Left cardiac atrium (tissue), 4 donors: ENCODE measurements at places on chromosomes 1 and 21. TPM values are rescaled to one million over a fixed set of nuclear protein-coding genes. Genes with fewer than 3 reads are reported as not detected.

DNA sequence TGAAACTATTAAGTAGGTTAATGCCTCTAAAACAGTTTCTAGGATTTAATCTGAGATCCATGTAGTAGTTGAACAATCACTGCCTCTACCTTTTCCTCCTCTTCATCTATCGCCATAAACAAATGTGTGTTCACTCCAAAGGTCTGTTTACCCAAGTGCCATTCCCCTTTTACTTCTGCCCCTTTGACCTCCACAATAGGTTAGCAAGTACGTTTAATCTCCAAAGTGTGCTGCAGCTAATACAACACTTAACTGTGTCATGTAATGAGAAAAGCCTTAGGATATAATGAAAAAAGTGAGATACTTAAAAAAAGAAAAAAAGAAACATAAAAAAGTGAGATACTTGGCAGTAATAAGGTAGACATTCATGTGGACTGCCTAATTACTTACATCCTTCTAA lies 28.2 kb downstream of the GPBP1L1 start:
- no peak for DNase-seq

GRCh38 chr1:154584267-154584994 lies 16.9 kb downstream of the CHRNB2 start:
- DNase-seq = no peak

TCHH gene
- total RNA-seq = 0.08 TPM

GRCh38 chr1:165994107-165994506 lies 166.7 kb downstream of the UCK2 start:
- DNase-seq = no peak

PLK3 gene
- 7.6 TPM for total RNA-seq

DNA sequence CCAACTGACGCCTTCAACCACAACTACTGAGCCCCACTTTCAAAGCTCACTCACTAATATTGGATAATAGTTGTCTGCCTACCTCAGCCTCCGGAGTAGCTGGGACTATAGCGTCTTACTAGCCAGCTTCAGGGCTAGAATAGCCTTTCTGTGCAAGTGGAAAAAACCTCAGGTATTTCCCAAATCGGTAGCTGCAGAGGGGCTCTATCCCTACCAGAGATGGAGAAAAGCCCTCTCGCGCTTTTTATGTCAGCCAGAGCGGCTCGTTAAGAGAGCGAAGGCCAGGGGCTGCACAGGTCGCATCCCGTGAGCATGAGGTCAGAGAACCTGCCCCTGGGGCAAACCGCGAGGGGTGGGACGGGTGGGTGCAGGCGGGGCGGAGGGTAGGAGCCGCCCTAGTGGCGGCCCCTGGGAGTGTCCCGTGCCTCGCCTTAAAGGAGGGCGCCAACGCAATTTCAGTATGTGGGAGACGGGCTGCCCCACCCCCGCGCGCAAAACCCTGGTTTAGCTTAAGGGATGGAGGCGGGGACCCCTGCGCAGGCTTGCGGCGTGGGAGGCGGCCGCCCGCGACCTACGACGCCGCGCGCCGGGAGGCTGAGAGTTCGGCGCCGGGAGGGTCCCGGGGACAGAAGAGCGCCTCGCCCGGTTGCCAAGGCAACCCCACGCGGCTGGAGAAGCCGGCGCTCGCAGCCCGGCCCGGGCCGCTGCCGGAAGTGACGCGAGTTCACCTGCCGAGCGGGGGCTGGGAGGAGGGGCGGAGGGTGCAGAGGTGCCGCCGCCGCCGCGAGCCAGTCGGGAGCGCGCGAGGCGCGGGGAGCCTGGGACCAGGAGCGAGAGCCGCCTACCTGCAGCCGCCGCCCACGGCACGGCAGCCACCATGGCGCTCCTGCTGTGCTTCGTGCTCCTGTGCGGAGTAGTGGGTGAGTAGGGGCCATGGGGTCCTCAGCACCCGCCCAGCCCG lies at the start of gene CXADR:
Gene CXADR, plus strand, starts transcription at position 791 of the 961 bp plus-strand sequence. Its CDS starts 87 bp downstream, at position 878.
- peak; percentile 74 for DNase-seq

DNA sequence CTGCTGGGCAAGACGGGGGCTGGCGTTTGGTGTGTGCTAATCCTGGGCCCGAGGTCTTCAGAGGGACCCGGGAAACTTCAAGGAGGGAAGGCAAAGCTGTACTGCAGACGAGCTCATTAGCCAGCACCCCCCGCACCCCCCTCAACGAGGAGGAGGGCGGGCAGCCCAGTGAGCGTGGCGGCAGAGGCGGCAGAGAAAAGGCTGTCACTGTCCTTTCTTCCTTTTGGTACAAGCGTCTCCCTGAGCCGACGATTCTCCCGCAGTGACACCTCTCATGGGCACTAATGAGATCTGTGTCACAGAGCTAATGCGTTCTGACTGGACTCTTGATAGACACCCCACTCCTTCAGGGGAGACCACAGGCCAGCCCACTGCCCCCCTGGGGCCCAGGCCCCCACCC lies 29.5 kb downstream of the DMAP1 start:
- DNase-seq = no peak

CD1D gene
- total RNA-seq = 0.74 TPM

- no peak for DNase-seq
Observed at GRCh38 chr1:17214876-17215544, 10.1 kb downstream of the PADI1 start.

APCS gene
- total RNA-seq = not detected

DNA sequence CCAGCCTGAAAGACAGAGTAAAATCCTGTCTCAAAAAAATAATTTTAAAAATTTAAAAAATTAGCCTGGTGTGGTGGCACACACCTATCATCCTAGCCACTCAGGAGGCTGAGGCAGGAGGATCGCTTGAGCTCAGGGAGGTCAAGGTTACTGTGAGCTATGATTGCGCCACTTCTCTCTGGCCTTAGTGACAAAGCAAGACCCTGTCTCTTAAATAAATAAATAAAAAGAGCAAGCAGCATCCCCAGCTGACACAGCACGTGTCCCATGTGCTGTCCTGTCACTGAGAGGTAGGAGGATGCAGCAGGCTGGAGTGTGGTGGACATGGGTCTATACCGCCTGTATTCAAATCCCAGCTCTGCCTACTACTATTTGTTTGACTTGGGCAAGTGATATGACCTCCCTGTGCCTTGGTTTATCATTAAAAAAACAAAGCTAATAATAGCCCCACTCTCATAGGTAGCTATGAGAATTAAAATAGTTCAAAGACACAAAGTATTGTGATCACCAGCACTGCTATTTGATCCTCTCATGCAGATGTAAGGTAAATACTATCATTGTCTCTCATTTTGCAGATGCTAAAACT lies 22.2 kb upstream of the ECE1 start:
- no peak for DNase-seq

GRCh38 chr1:22044690-22045420 lies 7.7 kb upstream of the CDC42 start:
- DNase-seq = no peak

NCF2 gene
- total RNA-seq = 9.7 TPM

GRCh38 chr1:203751051-203751450 lies 13.9 kb upstream of the LAX1 start:
- DNase-seq = no peak

GRCh38 chr1:208312706-208313105 lies 68.5 kb upstream of the PLXNA2 start:
- no peak for DNase-seq

DNA sequence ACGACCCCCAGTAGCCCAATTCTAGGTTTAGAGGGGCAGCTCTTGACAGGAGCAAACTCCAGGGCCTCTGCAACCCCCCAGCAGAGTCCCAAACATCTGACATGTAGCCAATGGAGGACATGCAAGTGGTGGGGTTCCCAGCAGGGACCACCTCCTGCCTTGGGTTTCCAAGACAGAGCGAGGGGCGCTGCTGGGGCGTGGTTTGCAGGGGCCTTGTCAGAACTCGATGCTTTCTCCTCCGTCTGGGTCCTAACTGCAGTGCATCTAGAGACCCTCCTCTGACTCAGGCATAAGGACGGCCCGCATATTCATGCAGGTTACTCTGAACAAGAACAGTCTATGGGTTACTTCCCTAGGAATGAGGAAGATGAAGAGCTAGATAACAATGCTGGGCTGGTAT lies 17.2 kb downstream of the EPHX1 start:
- DNase-seq = no peak

- DNase-seq = peak; percentile 32
Observed at GRCh38 chr1:4510276-4510691, 144.1 kb upstream of the AJAP1 start.

GRCh38 chr1:93738926-93739325 lies 57.3 kb upstream of the BCAR3 start:
- no peak for DNase-seq

GRCh38 chr1:184386312-184387068 lies at the start of gene C1orf21:
Gene C1orf21 (plus strand): TSS chr1:184387029. CDS start chr1:184477510, 90,481 bp downstream.
- peak; percentile 91 for DNase-seq

GRCh38 chr1:206663362-206663761 lies 21.3 kb upstream of the MAPKAPK2 start:
- no peak for DNase-seq

FCRL2 gene
- total RNA-seq = not detected

DNA sequence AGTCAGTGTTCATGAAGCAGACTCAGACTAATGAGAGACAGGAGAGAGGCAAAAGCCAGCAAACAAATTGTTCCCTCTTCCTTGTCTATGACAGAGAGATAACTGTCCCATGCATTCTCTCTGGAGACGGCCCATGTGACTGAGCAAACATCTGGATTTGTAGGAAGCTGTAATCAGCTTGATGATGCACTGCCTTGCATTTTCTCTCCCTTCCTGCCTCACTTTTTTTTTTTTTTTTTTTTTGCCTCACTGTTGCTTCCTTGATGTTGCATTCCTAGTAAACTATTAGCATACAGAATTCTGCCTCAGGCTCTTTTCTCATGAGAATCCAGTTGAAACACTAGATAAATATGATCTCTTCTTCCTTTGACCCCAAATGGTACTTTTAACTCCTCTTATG lies 134.5 kb downstream of the HHIPL2 start:
- DNase-seq = no peak

EPHA2 gene
- 24.1 TPM for total RNA-seq

GRCh38 chr21:43983860-43984420 lies 28.2 kb upstream of the TRAPPC10 start:
- no peak for DNase-seq

FMN2 gene
- 0.16 TPM for total RNA-seq

LY9 gene
- total RNA-seq = 0.65 TPM

DNA sequence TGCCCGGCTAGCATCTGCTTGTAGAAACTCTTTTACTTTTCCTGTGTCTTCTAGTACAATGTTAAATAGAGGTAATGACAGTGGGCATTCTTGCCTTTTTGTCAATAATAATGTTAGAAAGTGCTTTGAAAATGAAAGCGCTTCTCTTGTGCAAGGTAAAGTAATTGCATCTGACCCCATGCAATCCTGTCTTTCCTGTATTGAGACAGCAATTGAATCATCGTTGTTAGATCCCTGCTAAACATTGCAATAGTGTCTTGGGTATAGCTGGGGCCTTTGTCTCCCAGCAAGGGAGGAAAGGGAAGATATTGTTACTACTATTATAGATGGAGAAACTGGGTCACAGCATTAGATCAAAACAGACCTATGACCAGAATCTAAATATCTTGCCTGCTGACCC lies 80.9 kb downstream of the TLR5 start:
- no peak for DNase-seq

GOLPH3L gene
- total RNA-seq = 16.0 TPM

GRCh38 chr1:205321162-205321958 lies at the start of gene NUAK2:
Gene NUAK2 (minus strand): TSS chr1:205321745. CDS start chr1:205321628, 117 bp downstream.
- DNase-seq = peak; percentile 94

DNA sequence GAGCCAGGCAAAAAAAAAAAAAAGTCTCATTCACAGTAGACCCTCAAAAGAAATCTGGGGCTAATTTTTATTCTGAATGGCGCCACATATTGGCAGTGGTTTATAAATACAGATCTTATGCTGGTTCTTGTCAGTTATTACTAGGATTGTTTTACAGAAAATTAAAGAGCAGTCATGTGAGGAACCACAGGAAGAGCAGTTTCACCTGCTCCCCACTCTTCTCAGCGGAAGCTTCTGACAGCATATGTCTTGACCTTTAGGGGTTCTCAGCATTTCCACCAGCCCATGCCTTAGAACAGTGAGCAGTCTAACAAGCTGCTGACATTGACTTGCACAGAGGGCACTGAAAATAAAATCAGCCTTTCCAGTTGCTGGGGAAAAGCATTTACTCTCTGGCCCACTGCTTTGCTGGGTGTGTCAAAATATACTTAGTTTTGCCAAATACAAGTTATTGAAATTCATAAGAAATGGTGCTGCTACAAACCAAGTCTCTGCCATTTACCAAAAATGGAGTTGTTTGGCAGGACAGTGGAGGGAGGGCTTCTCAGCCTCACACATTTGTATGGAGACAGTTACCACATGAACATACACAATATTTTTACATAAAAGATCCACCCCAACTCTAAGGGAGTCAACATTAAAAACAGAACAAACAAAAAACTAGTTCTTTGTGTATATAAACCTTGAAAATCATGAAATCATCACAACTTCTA lies 144.2 kb downstream of the SYT2 start:
- no peak for DNase-seq

DNA sequence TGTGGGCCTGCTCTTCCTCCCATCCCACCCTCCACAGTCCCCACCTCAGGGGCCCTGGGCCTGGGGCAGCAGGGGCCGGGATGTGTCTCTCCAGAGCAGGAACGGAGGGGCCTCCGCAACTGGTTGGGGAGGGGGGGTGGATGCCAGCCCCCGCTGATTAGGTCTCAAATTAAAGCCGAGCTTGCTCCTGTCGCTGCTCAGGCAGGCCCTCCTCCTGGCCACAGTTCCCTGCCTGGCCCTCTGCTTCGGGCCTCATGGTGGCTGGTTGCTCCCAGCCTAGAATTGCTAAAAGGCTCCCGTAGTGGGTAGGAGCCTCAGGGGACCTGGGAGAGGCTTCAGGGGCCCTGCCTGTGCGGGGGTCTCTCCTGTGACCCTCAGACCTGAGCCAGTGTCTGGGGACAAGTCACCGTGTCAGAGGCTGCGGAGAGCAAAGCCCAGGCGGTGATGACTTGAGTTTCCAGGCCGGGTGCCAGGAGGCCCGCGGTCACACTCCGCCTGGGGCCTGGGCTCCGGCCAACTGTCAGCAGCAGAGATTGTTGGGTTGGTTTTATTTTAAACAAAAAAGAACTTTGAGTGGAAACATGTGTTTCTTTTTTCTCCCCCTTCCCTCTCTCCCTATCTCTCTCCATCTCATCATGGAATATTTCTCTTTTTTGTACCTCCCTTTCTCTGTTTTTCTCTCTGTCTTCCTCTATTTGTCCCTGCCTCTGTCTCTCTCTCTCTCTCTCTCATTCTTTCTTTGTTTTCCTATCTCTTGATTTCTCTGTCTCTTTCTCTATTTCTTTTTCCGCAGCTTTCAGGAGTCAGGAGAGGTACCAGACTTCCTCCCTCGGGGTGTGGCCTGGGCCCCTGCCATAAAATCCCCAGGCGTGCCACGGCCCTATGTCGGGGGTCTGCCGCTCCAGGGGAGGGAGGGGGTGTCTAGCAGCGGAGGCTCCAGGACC lies 20.0 kb upstream of the EPHA2 start:
- DNase-seq = peak; percentile 91

DNA sequence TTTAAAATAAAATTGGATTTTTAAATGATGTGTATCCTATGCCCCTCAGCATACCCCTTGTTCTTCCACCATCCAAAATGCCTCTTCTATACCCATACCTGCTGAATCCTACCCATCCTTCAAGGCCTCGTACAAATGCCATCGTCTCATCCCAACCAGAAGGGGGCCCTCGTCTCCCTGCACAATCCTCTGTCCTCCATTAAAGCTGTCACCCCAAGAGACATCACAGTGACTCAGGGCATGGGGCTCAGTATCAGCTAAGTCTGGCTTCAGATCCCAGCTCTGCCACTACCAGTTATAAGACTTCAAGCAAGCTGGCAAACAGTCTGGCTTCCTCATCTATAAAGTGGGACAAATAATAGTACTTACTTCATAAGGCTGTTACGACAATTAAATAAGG lies 23.8 kb downstream of the IGFN1 start:
- no peak for DNase-seq

- DNase-seq = no peak
Observed at GRCh38 chr1:93506126-93506525, 58.2 kb downstream of the FNBP1L start.
